ENCODE measurements at places on chromosomes 3 and 15.

DNA sequence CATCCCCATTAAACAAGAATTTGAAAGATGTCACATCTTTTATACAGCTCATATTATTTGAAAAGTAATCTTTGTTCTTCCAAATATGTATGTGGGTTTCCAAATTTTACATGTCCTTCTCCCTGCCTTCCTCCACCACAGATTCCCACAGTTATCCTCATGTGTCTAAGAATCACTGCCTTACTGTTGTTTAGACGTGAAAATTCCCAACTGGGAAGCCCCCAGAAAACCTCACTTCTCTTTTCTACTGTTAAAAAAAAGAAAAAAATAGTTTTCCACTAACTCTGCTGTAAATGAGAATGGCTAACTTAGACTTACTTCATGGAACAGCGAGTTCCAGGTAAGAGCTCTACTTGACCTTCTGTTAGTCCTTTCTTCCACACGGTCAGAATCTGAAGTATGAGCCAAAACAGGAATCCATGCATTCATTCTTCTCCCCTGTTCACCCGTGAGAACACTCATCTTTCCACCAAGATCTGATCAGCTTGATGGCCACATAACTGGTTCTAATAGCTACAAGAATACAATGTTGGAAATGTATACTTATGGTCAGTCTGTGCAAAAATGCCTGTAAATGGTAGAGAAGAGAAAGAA lies 17.9 kb upstream of the CSTA start:
- no peak for DNase-seq

GRCh38 chr3:119769394-119770149 lies 12.3 kb upstream of the NR1I2 start:
- DNase-seq: no peak

GRCh38 chr3:117566926-117567325 lies 857.3 kb downstream of the TUSC7 start:
- no peak for DNase-seq

DNA sequence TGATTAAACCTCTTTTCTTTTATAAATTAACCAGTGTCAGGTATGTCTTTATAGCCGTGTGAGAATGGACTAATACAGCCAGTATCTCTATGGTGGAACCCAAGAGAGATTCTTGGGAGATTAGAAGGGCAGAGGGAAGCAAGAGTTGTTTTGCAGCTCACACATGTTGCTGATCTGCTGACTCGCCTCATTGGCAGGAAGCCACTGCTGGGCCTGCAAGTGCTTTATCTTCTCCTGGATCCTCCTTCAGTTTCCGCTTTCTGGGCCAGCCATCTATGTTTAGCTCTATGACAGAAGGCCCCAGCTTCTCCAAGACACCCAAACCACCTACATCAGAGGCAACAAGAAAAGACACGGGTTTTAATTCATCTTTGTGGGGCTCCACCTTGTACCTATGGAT lies 23.4 kb upstream of the GALNT15 start:
- DNase-seq: no peak

GRCh38 chr15:58057559-58057958 lies 8.0 kb downstream of the ALDH1A2 start:
- no peak for DNase-seq

- no peak for DNase-seq
Observed at GRCh38 chr15:75868019-75868418, 24.8 kb downstream of the UBE2Q2 start.

DNA sequence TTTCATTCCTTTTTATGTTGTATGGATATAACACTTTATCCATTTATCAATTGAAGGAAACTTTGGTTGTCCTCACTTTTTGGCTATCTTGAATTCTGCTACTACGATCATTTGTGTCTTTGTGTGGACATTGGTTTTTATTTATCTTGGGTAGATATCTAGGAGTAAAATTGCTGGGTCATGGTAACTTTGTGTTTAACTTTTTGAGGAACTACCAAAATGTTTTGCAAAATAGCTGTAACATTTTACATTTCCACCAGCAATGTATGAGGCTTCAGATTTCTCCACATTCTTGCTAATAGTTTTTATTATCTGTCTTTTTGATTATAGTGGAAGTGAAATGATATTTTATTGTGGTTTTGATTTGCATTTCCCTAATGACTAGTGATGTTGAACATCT lies 55.6 kb downstream of the TLNRD1 start:
- no peak for DNase-seq

DNA sequence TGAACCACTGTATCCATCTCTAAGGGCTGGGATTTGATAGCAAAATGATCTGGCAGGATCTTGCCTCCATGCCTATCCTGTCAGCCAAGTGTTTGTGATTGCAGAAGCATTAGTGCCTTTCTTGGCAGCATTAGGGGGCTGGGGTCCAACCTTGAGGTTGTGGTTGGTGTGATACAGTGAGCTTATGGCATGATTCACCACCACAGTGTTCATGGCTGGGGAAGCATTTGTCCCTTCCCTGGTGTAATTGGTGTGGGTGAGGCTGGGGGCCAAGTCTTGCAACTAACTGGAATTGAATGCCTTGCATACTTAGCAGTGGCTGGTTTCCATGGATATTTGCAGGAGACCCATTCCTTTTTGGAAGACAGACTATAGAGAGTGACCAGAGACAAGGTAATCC lies 271.0 kb upstream of the TBL1XR1 start:
- DNase-seq: no peak

GRCh38 chr3:187914231-187914630 lies 169.0 kb upstream of the BCL6 start:
- no peak for DNase-seq

DNA sequence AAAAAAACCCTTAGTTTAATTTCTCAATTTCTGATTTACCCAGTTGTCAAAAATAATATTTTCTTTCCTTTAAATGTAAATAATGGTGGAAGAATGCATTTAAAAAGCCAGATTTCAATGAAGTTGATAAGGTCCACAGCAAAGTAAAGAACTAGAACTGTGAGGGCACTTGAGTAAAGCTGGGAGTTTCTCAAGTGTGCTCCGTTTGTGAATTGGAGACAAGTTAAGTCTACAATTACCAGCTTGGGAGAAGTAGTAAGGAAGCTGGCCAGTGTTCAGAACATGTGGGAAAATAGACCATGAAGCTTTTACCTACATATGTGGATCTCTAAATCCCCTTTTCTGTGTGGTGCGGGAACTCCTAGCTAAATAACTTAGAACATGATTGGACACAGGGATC lies 239.4 kb downstream of the OXSM start:
- no peak for DNase-seq

GRCh38 chr15:51199541-51199940 lies 104.8 kb upstream of the TNFAIP8L3 start:
- no peak for DNase-seq

DNA sequence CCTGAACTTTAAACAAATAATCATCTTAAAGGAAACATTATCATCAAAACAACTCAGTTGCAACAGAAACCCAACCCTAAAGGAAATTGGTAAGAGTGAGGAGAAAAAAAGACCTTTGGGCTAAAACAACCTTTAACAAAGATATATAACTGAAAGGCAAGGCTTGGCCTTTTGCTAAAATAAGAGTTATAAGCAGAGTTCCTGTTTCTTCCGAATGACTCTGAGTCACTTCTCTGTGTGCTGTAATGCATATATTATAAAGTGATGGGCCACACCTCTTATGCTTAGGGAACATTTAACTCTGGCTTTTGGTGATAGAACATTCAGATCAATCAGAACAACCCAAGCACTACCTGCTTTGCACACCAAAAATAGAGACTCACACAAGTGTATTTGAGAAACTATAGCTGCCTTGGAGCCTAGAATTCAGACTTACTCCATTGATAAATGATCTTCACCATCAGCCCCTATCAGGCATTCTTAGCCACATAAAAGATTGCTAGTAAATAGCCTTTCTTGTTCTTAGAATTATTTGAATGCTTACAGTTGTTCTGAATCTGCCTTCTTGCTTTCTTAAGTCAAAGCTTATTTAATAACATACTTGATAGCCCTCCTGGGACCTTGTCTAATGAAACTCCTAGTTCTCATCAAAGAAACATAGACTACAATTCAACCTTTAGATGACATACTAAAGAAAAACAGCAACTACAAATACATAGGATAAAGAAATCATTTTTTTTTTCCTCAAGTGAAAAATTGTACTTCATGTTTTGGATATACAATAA lies 294.2 kb upstream of the SEMA6D start:
- no peak for DNase-seq

GRCh38 chr3:119604878-119605277 lies 7.2 kb downstream of the PLA1A start:
- DNase-seq: no peak

DNA sequence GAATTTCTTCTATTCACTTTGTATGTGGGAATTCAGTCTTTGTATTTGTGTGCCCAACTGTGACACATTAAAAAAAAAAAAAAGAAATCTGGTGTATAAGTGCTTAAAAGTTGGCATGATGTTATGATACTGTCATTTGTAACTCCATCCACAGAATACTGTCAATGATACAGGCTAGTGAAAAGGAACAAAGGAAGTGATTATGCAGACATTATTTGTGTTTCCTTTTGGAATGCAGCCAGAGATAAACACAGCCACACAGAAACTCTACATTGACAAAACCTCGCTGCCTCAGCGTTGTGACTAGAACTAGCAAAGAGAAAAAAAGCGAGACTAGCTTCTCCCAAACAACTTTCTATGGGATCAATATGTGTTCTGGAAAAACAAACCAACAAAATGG lies 519.2 kb upstream of the AGTR1 start:
- no peak for DNase-seq

DNA sequence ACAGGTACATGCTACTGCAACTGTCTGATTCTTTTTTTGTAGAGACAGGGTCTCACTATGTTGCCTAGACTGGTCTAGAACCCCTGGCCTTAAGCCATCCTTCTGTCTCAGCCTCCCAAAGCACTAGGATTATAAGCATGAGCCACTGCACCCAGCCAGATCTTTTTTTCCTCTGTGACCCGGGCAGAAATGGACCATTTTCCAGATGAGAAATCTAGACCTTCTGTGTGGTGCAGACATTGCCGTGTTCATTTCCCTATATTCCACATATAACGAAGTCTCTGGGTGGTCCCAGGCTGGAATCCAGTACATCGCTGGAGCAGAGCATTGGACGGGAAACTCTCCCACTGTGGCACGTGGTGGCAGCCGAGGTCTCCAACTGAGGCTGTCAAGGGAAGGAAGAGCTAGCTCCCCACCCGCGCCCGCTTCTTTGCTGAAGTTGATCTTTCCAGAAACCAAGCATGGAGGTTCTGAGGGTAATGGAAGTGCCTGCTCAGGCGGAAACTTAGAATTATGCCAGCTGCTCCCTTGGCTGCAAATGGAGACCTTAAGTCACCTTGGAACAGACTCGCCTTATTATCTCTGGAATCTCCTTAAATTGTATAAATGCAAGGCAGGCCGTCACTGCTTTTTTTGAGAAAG lies 23.1 kb upstream of the TXNRD3 start:
- no peak for DNase-seq

- no peak for DNase-seq
Observed at GRCh38 chr3:66326340-66326739, 105.5 kb downstream of the SLC25A26 start.

DNA sequence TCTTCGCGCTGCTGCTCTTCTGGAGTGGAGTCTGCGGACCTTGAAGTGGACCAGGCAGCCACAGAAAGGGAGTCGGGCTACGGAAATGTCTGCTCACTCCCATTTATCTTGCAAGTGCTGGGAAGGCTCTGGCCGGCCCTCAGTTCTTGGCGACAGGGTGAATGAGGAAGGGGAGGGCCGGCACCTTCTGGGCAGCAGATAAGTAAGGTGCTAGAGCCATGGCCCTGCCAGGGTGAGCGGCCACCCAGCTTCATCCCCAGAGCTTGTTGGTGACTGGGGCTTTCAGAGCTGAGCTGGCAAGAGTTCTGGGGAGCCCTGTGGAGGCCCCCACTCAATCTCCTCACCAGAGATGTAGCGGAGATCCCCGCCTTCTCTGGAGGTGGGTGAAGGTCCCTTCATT lies 103.5 kb downstream of the ASB7 start:
- no peak for DNase-seq

- DNase-seq: no peak
Observed at GRCh38 chr15:76730262-76730661, 174.9 kb downstream of the SCAPER start.

DNA sequence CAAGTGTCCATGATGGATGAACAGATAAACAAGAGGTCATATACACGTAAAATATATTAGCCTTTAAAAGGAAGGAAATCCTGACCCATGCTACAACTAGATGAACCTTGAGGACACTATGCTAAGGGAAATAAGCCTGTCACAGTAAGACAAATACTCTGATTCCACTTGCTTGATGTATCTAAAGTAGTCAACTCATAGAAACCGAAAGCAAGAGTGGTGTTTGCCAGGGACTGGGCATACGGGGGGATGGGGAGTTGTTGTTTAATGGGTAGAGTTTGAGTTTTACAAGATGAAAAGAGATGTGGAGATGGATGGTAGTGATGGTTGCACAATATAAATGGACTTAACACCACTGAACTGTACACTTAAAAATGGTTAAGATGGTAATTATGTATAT lies 65.4 kb downstream of the C3orf70 start:
- DNase-seq: no peak

DNA sequence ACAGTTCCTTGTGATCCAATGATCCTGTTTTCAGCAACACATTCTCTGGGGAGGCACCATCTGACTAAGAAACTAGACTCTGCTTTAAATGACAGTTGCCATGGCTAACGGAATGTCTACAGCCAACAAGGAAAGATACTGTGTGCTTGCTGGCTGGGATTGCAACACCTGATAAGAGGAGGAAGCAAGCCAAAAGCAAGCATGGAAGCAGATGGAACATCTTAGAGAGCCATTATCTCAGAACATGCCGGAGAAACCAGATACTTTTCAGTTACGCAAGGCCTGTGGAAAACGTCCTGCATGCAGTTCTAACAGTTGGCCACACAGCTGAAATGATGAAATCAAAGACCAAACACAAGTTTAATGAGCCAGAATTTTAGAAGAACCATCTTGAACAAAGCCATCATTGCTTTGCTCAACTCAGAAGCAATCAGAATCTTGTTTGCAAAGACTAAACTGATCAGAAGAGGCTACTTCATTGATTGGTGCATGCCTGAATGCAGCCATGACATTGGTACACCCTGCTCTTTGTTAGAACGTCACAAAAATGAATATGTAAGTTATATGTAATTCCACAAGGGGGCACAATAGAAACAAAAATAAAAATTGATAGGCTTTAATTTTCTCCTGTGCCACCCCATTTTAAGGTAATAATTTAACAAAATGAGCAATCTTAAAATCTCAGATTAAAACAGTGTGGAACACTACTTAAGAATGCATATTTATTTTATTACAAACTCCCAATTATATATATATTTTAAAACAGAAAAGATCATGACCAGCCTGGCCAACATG lies 50.8 kb downstream of the GXYLT2 start:
- no peak for DNase-seq

DNA sequence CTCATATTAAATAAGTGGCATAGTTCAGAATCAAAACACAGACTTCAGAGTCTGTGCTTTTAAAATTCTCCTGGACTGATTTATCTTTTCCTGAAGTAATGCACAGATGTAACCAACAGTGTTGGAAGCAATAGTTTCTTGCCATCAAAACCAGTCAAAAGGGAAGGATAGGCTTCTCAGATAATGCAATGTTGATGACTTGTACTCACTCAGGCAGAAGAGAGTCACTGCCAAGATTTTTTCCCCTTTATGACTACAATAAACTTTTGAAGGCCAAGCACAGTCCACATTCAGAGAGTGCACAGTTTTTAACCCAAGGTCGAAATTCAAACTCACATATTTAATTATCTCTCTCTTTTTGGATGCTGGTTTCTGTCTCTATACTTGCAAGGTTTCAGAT lies 305.0 kb upstream of the SGO1 start:
- no peak for DNase-seq

GRCh38 chr15:64774037-64774628 lies 1.3 kb downstream of the RBPMS2 start:
- no peak for DNase-seq

GRCh38 chr3:103077910-103078309 lies 643.1 kb downstream of the ZPLD1 start:
- no peak for DNase-seq

GRCh38 chr15:88717382-88718031 lies 78.7 kb downstream of the ISG20 start:
- no peak for DNase-seq

All from activated gamma-delta T cell (primary cell).